CD8-positive, alpha-beta memory T cell (primary cell): ENCODE measurements at places on chromosomes 1 and 21. TPM values are rescaled to one million over a fixed set of nuclear protein-coding genes. Genes with fewer than 3 reads are reported as not detected.

DNA sequence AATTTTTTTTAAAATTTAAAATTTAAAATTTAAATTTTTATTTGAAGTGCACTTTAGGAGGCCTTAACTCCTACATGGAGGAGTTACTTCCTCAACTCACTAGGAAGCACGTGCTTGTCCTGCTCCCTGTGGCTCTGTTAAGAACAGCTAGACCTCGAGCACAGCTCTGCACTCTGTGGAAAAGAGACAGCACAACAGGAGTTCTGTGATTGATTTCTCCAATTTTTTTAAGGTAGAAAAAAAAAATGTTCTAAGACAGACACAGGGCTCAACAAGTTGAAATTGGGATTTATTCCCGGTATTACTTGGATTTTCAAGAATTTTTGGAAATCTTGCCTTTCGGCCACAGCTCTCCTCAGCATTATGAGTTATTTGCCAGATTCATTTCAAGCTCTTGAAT, 356.6 kb upstream of the LYPLAL1 start:
- DNase-seq, result no peak
- no peaks in the 10 kb centered on the region for H3K4me1 ChIP-seq
- no peaks in the 10 kb centered on the region for H3K36me3 ChIP-seq
- H3K27me3 ChIP-seq, result no peaks in the 10 kb centered on the region
- no peak overlapping the region for H3K4me3 ChIP-seq

GRCh38 chr1:57883642-57883995, 459.8 kb upstream of the DAB1 start:
- no peak overlapping the region for H3K4me3 ChIP-seq
- H3K27me3 ChIP-seq, result no peaks in the 10 kb centered on the region
- H3K36me3 ChIP-seq, result no peaks in the 10 kb centered on the region

DNA sequence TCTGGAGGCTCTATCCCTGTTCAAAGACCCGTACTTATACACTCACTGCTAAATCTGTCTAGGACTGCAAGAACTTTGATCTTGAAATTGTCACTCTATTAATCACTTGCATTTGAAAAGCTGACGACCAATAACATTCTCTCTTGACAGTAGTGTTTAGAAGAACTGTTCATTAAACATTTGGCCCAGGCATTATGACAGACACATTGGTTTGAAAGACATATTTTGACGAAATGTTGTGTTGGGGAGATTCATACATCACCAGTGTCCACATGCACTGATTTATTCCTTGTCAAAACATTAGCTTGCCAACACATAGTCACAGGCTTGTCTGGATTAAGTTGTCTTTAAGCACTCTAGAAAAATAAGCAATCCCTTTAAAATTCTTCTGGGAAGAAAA, 951.3 kb downstream of the ADGRL2 start:
- no peaks in the 10 kb centered on the region for H3K4me1 ChIP-seq
- H3K4me3 ChIP-seq, result no peak overlapping the region
- no peak for DNase-seq
- H3K27ac ChIP-seq, result no peak overlapping the region

DNA sequence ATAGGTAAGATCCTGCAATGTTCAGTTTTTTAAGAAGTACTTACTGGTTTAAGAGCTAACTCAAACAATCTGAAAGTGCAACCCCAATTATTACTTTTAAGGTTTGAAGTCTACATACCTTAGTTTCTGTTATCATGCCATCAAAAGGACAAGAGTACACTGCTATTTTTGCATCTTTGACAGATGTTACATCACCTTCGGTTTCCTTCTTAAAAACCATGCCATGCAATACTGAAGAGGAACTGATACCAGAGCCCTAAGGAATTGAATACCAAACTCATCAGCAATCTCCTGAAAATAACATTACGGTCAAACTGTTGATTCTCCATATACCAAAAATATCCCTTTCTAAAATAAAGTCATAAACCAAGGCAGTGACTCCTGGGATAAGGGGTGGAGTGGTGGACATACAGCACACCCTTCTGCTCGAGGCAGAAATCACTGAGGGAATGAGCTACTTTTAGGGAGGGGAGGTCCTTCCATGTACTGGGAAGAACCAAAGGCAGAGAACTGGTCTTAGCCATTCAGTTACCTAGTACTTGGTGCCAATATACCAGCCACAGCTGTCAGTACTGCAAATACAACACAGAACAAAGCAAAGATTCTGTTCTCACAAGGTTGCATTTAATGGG, 8.5 kb downstream of the CCT8 start:
- peaks cover 67% of the 10 kb centered on the region for H3K36me3 ChIP-seq
- H3K27ac ChIP-seq, result no peak overlapping the region
- peaks cover under 1% of the 10 kb centered on the region for H3K4me1 ChIP-seq
- DNase-seq, result no peak

GRCh38 chr1:13813398-13814012, 113.5 kb downstream of the PRDM2 start:
- peaks cover 7% of the 10 kb centered on the region for H3K4me1 ChIP-seq
- H3K4me3 ChIP-seq, result no peak overlapping the region
- no peak overlapping the region for H3K27ac ChIP-seq
- no peaks in the 10 kb centered on the region for H3K27me3 ChIP-seq
- peaks cover 11% of the 10 kb centered on the region for H3K36me3 ChIP-seq

- no peak overlapping the region for H3K4me3 ChIP-seq
- H3K27me3 ChIP-seq, result no peaks in the 10 kb centered on the region
- H3K4me1 ChIP-seq, result peaks cover 4% of the 10 kb centered on the region
- no peak for DNase-seq
- no peak overlapping the region for H3K27ac ChIP-seq
Observed at GRCh38 chr1:198264282-198264681, 107.5 kb downstream of the NEK7 start.

DNA sequence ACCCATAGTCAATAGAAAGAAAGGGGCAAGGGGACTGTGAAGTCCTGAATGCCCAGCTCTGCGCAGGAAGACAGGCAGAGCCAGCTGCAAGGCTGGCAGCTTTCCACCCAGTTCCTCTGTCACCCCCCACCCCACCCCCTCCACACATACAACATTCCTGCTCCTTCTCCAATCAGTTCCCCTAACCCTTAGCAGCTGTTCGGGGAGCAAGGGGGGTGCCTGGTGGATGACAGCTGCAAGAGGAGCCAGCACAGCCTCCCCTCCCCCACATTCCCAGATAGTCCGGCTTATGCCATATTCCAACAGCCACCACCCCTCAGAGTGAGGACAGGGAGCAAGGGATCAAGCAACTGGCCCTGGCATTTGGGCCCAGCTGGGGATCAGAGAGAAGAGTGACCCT, 9.7 kb downstream of the ARHGEF2 start:
- H3K4me3 ChIP-seq, result peak overlapping the region; percentile 8
- DNase-seq, result no peak
- H3K27me3 ChIP-seq, result no peaks in the 10 kb centered on the region
- peaks cover 76% of the 10 kb centered on the region for H3K4me1 ChIP-seq
- no peak overlapping the region for H3K27ac ChIP-seq

- H3K27ac ChIP-seq, result no peak overlapping the region
- H3K27me3 ChIP-seq, result no peaks in the 10 kb centered on the region
- no peak for DNase-seq
- no peaks in the 10 kb centered on the region for H3K36me3 ChIP-seq
Observed at GRCh38 chr1:204027446-204027845, 45.5 kb upstream of the SOX13 start.

DNA sequence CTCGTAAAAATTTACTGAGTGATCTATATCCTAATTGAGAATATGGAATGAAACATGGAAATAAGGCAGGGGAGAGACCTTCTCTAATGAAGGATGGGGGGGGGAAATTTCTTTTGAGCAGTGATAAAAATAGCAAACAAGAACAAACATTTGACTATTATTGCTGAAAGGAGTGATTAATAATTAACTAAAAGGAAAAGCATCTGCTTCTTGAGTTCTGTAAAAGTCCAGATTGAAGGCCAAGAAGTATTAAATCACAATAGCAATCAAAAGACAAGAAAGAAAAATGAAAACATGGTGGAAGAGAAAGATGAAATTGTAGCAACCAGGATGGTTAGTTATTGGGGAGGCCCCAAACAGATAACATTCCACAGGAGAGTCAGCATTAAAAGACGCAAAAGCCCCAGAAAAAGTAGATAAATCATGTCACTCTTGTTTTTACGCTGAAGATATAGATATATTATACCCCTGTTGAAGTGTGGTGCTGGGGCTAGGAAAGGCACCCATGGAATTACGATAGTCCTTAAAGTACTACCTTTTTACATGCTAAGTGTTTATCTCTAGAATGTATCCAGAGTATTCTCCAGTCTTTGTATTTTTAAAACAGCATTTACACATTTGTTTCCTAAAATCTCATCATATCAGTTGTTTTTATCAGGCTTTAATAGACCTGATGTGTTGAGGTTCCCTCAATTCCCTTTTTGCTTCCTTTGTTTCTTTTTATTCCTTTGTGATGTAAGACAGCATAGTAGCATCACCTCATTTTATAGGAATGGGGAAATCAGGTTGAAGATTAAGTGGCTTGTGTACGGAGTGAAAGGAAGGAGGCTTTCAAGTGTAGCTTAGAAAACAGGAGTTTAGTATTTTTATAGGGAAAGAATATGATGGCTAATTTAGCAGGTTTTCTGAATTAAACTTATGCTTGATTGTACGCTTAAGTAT, 28.9 kb downstream of the DISP1 start:
- H3K4me3 ChIP-seq, result no peak overlapping the region
- no peak for DNase-seq
- no peaks in the 10 kb centered on the region for H3K27me3 ChIP-seq
- no peaks in the 10 kb centered on the region for H3K36me3 ChIP-seq

DNA sequence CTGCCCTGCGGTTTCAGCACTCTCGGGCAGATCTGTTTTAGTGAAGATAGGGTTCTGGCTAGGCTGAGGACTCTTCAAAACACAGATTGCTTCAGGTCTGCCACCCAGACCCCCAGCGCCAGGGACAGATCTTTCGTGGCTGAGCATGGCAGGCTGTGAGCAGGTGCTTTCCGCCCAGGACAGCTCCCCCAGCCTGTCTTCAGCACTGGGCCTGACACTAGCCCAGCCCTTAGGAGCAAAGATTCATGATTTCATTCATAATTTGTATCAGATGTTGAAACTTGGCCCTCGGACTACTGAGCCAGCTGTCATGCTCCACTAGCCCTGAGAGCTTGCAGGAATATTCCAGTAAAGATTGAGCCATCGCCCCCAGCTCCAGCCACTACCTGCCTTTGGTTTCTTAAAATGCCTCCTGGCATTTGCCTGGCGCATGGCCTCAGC, 5.9 kb downstream of the ADPRS start:
- H3K4me3 ChIP-seq, result no peak overlapping the region
- peaks cover 7% of the 10 kb centered on the region for H3K4me1 ChIP-seq
- DNase-seq, result no peak
- no peak overlapping the region for H3K27ac ChIP-seq
- H3K27me3 ChIP-seq, result no peaks in the 10 kb centered on the region

DNA sequence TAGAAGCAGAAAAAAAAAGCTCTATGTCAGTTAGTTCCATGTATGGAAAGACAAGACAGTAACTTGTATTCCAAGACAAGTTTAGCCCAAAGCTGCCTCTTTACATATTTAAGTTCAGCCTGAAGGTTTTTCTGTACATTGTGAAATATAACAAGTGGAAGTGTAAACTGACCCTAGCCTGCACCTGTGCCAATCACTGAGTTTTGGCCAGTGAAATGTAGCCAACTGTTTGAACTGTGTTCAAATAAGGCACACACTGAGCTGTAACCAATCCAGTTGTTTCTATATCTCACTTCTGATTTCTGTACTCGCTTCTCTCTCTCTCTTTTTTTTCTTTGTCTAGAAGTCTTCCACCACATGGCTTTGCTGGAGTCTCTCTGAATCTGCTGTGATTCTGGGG, 1227.1 kb downstream of the NCAM2 start:
- no peaks in the 10 kb centered on the region for H3K27me3 ChIP-seq
- H3K27ac ChIP-seq, result no peak overlapping the region
- no peaks in the 10 kb centered on the region for H3K36me3 ChIP-seq
- H3K4me3 ChIP-seq, result no peak overlapping the region

DNA sequence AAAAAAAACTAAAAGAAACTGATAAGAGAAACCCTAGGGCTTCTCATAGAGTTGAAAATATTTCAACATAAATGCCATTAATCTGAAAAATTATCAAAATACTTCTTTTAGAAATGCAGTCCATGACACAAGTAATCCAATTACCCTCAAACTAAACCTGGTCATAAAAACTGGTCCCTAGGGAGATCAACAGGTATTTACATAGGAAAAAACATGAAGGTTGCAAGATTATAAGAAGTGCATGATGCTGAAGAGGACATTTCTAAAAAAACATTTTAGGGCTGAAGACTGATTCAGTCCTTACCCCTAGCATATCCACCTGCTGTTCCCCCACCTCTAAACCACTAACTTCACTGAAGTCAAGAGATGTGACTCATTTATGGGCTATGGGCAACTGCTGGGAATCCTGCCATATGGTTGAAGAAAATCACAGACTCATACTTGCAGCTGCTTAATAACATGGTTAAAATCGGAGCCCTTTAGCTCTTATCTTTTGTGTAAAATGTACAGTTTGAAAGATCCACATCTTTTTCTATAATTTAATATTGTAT, 131.0 kb upstream of the RUNX1 start:
- H3K4me1 ChIP-seq, result no peaks in the 10 kb centered on the region
- H3K27ac ChIP-seq, result no peak overlapping the region
- no peaks in the 10 kb centered on the region for H3K36me3 ChIP-seq
- no peak overlapping the region for H3K4me3 ChIP-seq
- no peaks in the 10 kb centered on the region for H3K27me3 ChIP-seq

- no peaks in the 10 kb centered on the region for H3K27me3 ChIP-seq
- H3K36me3 ChIP-seq, result no peaks in the 10 kb centered on the region
- no peak overlapping the region for H3K27ac ChIP-seq
Observed at GRCh38 chr1:3597599-3597964, 13.7 kb downstream of the MEGF6 start.

- no peaks in the 10 kb centered on the region for H3K36me3 ChIP-seq
- H3K4me1 ChIP-seq, result no peaks in the 10 kb centered on the region
- no peak overlapping the region for H3K27ac ChIP-seq
- DNase-seq, result no peak
- no peak overlapping the region for H3K4me3 ChIP-seq
- no peaks in the 10 kb centered on the region for H3K27me3 ChIP-seq
Observed at GRCh38 chr21:42939582-42940413, 14.4 kb upstream of the ERVH48-1 start.

The MTMR11 gene
- total RNA-seq, result 1.6 TPM

The SLC44A3 gene
- 0.47 TPM for total RNA-seq

The RORC gene
- total RNA-seq, result 1.3 TPM

The CASQ1 gene
- total RNA-seq, result not detected
